ENCODE measurements at places on chromosomes 1 and 21.

DNA sequence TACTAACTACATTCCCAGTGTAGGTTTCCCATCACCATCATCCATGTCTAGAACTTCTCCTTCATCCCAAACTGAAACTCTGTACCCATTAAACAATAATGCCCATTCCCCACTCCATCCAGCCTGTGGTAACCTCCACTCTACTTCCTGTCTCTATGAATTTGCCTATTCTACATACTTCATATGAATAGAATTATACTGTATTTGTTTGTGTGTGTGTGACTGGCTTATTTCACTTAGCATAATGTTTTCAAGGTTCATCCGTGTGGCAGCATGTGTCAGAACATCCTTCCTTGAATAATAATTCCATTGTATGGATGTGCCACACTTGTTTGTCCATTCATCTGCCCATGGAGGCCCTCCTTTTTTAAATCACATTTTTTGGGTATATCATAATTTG, 35.7 kb downstream of the ATP2B4 start:
- no peak for DNase-seq

- DNase-seq, result no peak
Observed at GRCh38 chr1:228885845-228886244, 150.6 kb downstream of the RHOU start.

DNA sequence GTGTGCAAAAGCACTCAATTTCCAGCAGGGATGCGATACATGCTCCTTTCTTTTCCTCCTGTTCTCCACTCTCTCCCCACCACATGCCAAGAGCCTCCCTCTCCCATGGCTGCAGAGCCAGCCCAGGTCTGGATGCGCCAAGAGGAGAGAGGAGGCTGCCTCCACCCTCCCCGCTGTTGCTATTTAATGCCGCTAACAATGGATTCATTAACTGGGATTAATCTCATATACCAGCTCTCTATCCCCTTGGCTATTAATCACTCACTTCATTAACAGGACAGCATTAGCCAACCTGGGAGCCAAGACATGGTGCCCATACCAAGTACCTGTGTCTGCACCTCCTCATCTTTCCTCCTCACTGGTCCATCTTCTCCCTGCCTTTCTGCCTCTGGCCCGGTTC, 49.1 kb upstream of the SCMH1 start:
- no peak for DNase-seq

GRCh38 chr1:36151134-36151844, 2.0 kb upstream of the TRAPPC3 start:
- DNase-seq, result no peak

DNA sequence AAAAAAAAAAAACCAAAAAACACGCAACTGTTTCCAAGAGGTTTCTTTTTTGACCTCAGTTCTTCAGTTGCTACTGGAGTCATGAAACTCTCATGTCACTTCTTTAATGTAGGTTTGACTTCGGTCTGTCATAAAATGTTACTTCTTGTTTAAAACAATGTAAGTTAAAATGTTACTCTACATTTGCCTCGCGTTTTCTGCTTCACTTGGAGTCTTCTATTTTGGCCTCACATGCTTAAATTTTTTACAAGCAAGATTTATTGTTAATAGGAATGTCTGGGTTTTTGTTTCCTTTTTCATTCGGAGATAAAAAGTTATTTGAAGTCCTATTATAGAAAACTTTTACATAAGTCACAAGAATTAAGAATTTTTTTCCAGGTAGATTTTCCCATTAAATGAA, 880.2 kb downstream of the LTN1 start:
- no peak for DNase-seq

DNA sequence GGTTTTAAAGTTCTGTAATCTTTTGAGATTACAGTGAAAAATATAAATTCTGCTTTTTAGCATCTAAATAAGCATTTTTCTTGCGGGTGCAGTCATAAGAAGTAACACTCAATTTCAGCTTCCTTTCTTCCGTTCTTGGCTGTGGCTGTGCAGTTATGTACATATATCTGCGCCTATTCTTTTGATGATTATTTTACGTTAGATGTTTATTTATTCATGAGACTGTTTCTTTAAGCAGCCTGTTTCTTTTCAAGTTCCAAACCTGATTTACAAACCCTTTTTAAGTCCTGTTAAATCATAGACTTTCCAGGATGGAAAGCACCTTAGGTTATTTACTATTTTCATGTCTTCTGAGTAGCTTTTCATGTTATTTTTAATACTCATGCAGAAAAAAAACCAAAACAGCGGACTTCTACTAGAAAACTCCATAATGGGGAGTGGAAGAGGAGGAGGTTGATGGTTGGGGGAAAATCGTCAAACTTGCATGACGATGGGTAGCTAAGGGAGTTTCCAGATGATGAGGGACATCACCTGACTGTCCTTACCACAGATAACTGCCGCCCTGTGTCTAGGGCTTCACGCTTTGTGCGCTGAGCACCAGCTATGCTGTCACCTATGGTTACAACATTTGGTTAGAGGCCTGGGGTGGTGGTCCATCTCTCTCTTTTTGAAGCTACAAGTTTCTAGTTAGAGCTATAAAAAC, 2.6 kb downstream of the PRDM2 start:
- DNase-seq, result no peak
